ENCODE measurements at places on chromosomes 6 and 20. TPM values are rescaled to one million over a fixed set of nuclear protein-coding genes. Genes with fewer than 3 reads are reported as not detected.

The RAD21L1 gene
- not detected for total RNA-seq

The CGA gene
- not detected for total RNA-seq

- H3K4me3 ChIP-seq = no peak overlapping the region
- peaks cover 14% of the 10 kb centered on the region for H3K4me1 ChIP-seq
- no peak overlapping the region for H3K27ac ChIP-seq
- no peak for DNase-seq
- H3K36me3 ChIP-seq = no peaks in the 10 kb centered on the region
These were observed 61.4 kb upstream of the TNFAIP3 start for GRCh38 chr6:137805622-137806021.

DNA sequence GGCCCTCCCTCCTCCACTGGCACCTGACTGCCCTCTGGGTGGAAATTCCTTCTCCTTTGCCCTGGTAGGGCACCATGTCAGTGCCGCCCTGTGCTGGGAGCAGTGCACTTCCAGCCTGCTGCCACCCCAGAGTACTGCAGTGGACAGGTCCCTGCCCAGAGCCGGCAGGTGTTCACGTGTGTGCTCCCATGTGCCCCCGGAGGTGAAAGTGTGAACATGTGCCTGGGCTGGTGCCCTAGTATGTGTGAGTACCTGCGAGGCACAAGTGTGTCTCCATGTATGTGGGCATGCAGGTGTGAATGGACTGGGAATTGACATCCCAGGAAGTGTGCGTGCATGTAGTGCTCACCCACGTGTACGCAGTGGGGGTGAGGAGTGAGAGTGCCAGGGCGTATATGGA, 29.4 kb downstream of the SDCBP2 start:
- no peak overlapping the region for H3K4me3 ChIP-seq
- H3K27ac ChIP-seq = no peak overlapping the region
- H3K36me3 ChIP-seq = no peaks in the 10 kb centered on the region
- DNase-seq = no peak

- H3K4me3 ChIP-seq = no peak overlapping the region
- H3K4me1 ChIP-seq = no peaks in the 10 kb centered on the region
- no peak for DNase-seq
- H3K27me3 ChIP-seq = no peaks in the 10 kb centered on the region
These were observed 26.8 kb upstream of the CRIP3 start for GRCh38 chr6:43335469-43335868.
